ENCODE measurements at places on chromosomes 4 and X.

GRCh38 chr4:92091335-92091734, 212.4 kb upstream of the GRID2 start:
- DNase-seq, result no peak

DNA sequence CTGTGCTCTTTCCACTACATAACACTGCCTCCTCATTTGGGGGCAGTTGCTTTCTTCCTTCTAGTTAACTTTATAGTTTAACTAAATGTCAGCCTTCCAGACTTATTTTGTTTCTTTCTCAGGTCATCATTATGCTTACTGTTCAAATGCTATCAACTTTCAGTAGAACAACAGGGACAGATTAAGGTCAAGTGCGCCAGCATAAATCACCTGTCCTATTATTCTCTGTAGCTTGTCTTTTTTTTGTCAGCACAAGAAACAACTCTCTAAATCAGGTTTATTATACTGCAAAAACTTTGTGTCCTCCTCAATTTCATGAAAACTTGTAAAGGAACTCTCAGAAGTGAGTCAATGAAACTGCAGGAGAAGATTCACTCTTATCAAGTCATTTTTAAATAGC, 19.6 kb downstream of the SPANXA2 start:
- DNase-seq, result no peak

DNA sequence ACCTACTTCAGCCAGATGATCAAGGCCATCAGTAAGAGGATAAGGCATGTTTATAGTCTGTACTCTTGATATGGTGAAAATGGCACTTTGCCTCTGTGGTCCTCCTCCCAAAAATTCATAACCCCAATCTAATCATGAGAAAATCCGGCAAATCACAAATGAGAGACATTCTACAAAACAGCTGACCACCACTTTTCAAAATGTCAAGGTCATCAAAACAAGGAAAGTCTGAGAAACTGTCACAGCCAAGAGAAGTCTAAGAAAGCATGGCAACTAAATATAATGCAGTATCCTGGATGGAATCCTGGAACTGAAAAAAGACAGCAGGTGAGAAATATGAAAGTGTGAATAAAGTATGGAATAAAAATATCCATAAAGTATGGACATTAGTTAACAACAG, 226.6 kb upstream of the INTU start:
- DNase-seq, result no peak

GRCh38 chr4:37423310-37423709, 178.8 kb downstream of the NWD2 start:
- no peak for DNase-seq

- DNase-seq, result no peak
These were observed 23.5 kb upstream of the SYNPO2 start for GRCh38 chr4:118865091-118865708.

DNA sequence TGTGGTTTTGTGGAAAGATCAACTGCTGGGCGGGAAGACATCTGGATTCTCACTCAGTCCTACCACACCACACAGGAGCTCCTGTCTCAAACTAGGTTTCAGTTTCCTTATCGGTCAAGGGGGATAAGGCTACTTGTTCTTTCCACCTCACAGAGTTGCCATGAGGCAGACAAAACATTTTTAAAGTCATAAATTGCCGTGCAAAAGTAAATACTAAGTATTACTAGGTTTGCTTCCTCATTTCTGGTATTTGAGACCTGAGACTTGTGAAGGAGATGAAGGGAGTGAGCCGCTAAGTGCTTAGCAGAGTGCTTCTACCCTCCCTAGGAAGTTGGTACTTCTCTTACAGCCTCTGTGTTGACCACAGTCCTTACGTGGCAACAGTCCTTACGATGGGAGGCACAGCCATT, 1.5 kb downstream of the LAP3 start:
- no peak for DNase-seq

GRCh38 chrX:3286196-3286945, 60.1 kb downstream of the MXRA5 start:
- no peak for DNase-seq

DNA sequence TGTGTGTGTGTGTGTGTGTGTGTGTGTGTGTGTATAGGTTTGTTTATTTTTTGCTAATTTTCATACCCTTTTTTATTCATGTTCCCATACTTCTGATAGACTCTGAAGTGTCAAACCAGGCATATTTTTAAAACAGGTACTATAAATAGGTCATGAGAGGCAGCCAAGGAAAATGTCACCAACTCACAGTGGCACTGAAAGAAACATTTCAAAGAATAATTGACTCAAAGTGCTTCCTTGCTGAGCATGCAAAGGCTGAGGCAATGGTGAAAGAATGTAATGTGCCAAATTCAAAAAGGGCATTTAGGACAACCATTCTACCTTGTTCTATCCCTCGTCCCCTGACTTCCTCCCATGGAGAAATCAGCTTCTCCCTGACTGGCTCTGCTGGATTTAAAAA, 95.5 kb downstream of the EIF4E start:
- DNase-seq, result no peak

DNA sequence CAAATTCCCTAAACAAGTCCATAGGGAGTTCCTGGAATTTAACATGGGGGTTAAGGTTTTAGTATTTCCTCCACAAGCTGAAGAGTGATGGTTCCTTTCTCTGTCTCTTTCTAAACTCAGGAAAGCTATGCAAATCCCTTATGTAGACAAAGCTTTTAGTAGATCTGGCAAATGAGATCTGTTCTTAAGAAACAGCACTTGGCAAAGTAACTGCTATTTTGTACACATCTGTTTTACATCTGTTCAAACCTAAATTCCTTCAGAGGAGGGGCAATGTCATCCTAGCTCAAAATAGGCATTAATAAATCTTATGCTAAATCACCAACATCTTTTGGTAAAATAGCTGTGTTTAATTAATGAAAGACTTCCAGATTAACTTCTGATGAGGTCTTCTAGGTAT, 137.8 kb upstream of the TBC1D9 start:
- DNase-seq, result no peak

GRCh38 chr4:1325176-1325480, 21.9 kb upstream of the UVSSA start:
- DNase-seq, result no peak

GRCh38 chr4:135515295-135515694, 1313.7 kb upstream of the PABPC4L start:
- no peak for DNase-seq

DNA sequence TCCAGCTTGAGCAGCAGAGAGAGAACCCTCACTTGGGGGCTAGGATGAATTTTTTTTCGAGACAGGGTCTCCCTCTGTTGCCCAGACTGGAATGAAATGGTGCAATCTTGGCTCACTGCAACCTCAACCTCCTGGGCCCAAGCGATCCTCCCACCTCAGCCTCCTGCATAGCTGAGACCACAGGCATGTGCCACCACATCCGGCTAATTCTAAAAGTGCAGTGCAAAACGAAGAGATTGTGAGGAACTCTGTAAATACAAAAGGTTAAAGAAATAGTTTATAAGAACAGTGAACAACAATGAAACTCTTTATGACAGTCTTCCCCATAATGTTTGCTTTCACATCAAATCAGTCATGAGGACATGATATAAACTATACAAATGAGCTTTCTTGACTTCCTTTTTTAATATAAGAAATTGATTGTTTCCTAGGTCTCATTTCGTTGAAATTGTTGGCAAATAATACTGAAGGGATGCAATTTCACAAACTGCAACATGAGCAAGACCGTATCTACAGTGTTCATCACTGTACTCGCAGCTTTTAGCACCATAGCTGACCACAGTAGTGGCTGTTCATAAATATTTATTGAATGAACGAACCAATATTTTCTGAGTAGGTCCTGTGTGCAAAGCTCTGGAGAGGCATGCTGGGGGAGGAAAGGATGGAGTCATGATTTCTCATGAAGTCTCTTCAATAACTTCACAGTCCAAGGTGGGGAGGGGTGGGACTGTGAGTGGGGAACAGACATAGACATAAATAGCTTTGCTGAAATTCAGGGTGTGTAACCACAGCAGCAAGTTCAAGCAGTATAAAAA, 116.1 kb downstream of the SHROOM3 start:
- DNase-seq, result no peak

GRCh38 chr4:88442689-88443191, 14.2 kb upstream of the HERC5 start:
- no peak for DNase-seq

GRCh38 chr4:38034986-38035882, 75.0 kb downstream of the PTTG2 start:
- DNase-seq, result no peak

DNA sequence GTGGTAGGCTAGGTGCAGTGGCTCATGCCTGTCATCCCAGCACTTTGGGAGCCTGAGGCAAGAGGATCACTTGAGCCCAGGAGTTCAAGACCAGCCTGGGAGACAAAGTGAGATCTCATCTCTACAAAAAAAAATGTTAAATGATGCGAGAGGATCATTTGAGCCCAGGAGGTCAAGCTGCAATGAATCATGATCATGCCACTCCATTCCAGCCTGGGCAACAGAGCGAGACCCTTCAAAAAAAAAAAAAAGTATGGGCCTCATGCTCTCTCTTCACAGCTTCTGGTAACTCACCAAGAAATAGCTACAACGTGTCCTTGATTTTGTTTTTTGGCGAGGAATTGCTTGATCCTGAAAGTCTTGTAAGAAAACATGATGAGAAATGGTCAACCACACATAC, 1.3 kb downstream of the ACE2 start:
- DNase-seq, result no peak

DNA sequence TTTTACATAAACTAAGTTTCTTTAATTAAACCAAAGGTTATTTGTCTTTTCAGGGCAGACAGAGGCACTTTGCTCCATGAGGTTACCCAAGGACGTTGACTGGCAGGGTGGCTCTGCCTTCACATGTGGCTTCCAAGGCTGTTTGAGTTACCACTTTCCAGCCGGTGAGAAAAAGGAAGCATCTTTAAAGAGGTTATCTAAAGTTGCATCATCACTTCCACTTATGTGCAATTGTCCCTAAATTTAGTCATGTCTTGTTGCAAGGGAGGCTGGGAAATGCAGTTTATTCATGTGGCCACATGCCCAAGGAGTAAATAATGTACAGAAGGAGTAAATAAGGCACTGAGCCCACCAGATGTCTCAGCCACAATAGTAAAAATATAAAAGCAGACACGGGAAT, 29.0 kb upstream of the RAP1GDS1 start:
- no peak for DNase-seq

- DNase-seq, result no peak
These were observed 2284.8 kb downstream of the ARAP2 start for GRCh38 chr4:33959519-33959918.

GRCh38 chrX:121254336-121254735, 206.9 kb downstream of the GLUD2 start:
- no peak for DNase-seq

GRCh38 chrX:38103857-38104812, 97.8 kb downstream of the SYTL5 start:
- no peak for DNase-seq

DNA sequence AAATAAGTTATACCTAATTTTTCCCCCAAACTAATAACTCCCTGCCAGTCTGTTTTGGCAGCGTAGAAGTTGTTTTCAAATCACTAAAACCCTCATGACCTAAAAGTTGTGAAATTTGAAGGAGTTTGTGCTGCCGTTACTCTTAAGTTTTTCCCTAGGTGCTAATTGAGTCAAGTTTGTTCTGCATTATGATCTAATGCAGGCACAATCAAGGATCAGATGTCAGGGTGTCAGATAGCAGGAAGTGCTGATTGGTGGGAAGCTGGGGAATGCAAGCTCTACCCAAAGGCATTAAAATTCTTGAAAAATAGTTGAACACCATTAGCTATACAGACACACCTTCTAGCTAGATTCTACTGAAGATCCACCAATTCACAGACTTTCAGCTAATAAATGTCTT, 51.9 kb downstream of the ARX start:
- no peak for DNase-seq

DNA sequence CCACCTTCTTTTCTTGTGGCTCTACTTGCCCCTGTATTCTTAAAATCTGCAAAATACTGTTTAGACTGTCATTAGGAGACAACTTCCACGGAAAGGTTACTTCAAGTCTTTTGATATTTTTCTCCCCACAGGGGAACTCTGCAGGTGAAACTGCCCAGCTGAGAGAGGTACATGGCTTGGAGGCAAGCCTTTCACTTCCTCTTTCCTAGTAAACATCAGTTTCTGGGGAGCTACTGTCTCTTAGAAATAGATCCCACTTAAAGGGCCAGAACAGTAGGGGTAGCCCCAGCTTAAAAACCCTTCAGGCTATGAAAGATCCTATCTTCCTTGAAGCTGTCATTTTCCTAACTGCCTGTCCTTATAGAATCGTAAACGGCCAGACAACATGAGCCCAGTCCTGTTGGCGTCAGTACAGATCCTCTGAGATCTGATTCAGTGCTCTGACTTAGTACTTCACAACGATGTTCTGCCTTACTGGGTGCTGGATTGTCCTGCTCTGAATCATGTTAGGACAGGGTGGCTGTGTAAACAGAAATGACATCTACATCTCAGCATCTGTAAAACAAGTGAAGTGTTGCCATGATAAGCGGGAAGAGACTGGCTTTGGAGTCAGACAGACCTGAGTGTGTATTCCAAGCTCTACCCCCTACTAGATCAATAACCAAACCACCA, 102.1 kb downstream of the ITIH6 start:
- DNase-seq, result no peak

DNA sequence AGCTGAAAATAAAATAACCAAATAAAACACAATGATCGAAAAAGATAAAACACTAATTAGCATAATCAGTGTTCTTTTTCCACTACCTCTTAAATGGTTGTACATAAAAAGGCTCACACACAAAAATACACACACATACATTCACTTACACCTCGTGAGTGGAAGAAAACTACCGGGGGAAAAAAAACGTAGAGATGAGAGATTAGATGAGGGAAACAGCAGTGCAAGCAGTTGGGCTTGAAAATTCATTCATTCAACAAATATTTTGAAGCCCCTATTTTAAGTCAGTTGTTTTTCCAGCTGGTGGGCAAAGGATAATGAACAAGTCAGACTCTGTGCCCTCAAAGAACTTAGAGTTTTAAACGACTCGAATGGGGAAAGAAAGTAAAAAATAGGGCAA, 1.0 kb downstream of the TBCK start:
- DNase-seq, result no peak

DNA sequence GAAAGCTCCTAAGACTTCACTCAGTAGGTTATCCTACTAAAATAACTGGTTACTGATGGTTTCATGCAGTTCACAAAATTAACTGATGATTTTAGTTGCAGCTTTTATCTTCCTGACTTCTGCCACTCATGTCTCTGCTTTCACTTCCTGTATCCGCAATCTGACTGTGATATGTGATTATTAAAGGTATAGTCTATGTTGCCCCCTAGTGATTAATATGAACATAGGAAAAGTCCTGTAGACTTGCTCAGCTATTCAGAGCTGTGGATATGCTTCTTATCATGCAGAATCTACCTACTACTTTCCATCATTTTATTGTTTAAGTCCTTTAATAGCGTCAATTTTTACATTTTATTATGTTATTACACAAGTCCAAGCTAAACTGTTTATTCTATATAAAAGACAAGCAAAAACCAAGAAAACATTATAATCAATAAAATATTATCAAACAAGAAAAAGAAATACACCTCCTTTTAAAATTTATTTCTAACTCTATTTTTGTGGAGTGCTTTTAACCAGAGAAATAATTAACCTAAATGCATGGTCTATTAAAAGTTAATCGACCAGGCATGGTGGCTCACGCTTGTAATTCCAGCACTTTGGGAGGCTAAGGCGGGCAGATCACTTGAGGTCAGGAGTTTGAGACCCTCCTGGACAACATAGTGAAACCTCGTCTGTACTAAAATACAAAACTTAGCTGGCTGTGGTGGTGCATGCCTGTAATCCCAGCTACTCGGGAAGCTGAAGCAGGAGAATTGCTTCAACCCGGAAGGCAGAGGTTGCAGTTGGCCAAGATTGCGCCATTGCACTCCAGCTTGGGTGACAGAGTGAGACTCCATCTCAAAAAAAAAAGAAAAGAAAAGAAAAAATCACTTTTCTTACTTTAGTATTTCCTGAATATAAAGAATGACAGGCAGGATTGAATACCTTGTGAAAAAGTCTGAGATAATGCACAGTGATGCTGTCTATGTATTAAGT, 40.4 kb upstream of the TLR2 start:
- no peak for DNase-seq

All from stimulated activated CD4-positive, alpha-beta T cell treated with anti-CD3 and anti-CD28 coated beads, TNF-alpha, amount 100 ng/mL, for 1 hour (primary cell).